Activated CD8-positive, alpha-beta memory T cell treated with anti-CD3 and anti-CD28 coated beads for 24 hours (primary cell): ENCODE measurements at places on chromosomes 2 and 18.

- no peak for DNase-seq
Observed at GRCh38 chr18:8882632-8883408, 177.5 kb downstream of the MTCL1 start.

- no peak for DNase-seq
Observed at GRCh38 chr2:112848833-112849232, 12.3 kb upstream of the IL1B start.

- no peak for DNase-seq
Observed at GRCh38 chr2:173652767-173653431, 298.2 kb downstream of the CDCA7 start.

GRCh38 chr2:221554769-221555493 lies 17.2 kb downstream of the EPHA4 start:
- no peak for DNase-seq

DNA sequence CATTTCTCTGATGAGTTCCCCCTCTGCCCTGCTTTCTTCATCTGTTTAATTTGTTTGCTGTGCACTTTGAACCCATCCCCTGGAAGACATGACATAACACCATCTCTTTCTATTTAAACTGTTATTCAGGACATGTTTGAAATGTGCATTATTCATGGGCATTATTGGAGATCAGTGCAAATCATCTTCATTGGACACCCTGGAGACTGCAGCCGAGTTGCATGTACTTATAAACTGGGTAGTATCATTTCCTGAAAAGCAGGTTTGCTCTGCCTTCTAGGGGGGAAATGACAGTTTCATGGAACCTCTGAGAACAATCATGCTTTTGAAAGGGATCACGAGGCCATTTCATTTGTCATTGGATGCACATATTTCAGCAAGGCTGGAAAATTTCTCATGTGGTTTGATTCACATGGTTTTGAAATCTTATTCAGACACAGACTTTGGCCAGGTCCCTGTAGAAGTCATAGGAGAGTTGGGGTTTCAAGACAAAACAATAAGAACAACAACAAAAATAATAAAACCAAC lies 462.8 kb upstream of the MEX3C start:
- no peak for DNase-seq

- no peak for DNase-seq
Observed at GRCh38 chr2:135164431-135164830, 112.3 kb downstream of the RAB3GAP1 start.

GRCh38 chr2:63680455-63680854 lies 91.7 kb downstream of the MDH1 start:
- DNase-seq, result no peak

DNA sequence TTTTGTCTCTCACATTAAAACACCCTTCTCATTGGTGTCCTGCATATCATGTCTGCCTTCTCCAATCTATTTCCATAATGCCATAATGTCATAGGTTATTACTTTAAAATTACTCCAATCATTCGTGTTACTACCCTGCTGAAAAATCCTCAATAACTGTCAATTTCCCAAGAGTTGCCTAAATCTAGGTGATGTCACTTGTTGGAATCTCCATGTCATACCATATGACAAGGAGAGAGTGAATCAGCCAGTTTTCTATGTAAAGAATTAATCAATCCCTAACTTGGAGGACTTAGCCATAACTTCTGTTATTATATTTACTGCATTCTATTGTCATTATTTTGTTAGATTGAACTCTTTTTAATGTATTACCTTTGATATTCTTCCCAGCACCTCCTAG lies 62.5 kb downstream of the PHLPP1 start:
- DNase-seq, result no peak

- DNase-seq, result no peak
Observed at GRCh38 chr2:219124381-219125110, 36.1 kb downstream of the NHEJ1 start.

DNA sequence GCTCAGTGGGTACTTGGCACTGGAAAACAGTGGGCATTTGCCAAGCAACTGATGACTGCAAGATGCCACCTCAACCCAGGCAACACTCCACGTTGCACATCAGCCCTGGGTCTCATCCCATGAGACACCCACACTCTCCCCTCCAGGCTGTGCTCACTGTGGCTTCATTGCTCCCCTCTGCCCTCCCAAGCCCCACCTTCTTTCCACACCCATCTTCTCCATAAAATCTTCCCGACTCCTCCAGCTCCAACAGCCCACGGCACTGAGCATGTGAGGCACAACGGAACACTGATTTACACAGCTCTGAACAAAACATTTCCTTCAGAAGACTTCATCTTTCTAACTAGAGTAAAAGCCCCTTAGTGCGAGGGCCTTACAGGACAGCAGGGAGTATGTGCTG lies 117.8 kb upstream of the ACAA2 start:
- DNase-seq, result no peak
